ENCODE measurements at places on chromosomes 2 and 18. TPM values are rescaled to one million over a fixed set of nuclear protein-coding genes. Genes with fewer than 3 reads are reported as not detected.

FAM110C gene
- total RNA-seq, result 2.1 TPM

ADGRF3 gene
- 3.7 TPM for total RNA-seq

NAT8 gene
- total RNA-seq, result not detected

RAD51AP2 gene
- not detected for total RNA-seq

CPLX4 gene
- total RNA-seq, result not detected

SLC8A1 gene
- 1.1 TPM for total RNA-seq

WNT6 gene
- total RNA-seq, result not detected

TDRD15 gene
- not detected for total RNA-seq

TXNDC2 gene
- not detected for total RNA-seq

MYL12A gene
- total RNA-seq, result 722 TPM

SERPINB3 gene
- total RNA-seq, result not detected

L3MBTL4 gene
- total RNA-seq, result not detected

ZNG1B gene
- 45.9 TPM for total RNA-seq

DNA sequence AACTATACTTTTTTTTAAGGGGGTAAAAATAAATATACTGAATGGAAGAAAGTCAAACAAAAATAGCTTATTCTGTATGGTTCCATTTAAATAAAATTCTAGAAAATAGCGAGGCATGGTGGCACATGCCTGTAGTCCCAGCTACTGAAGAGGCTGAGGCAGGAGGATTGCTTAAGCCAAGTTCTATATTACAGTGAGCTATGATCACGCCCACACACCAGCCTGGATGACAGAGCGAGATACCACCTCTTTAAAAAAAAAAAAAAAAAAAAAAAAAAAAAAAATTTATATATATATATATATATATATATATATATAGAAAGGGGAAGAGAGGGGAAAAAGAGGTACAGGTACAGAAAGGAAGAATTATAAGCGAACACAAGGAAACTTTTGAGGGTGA lies 77.7 kb downstream of the MEMO1 start:
- no peak overlapping the region for H3K27ac ChIP-seq
- H3K4me3 ChIP-seq, result no peak overlapping the region
- peaks cover 8% of the 10 kb centered on the region for H3K36me3 ChIP-seq
- no peak for DNase-seq

GRCh38 chr2:75489721-75490120 lies 71.0 kb downstream of the EVA1A start:
- DNase-seq, result no peak
- H3K27ac ChIP-seq, result no peak overlapping the region
- H3K4me3 ChIP-seq, result no peak overlapping the region
- no peaks in the 10 kb centered on the region for H3K4me1 ChIP-seq
- no peaks in the 10 kb centered on the region for H3K36me3 ChIP-seq

DNA sequence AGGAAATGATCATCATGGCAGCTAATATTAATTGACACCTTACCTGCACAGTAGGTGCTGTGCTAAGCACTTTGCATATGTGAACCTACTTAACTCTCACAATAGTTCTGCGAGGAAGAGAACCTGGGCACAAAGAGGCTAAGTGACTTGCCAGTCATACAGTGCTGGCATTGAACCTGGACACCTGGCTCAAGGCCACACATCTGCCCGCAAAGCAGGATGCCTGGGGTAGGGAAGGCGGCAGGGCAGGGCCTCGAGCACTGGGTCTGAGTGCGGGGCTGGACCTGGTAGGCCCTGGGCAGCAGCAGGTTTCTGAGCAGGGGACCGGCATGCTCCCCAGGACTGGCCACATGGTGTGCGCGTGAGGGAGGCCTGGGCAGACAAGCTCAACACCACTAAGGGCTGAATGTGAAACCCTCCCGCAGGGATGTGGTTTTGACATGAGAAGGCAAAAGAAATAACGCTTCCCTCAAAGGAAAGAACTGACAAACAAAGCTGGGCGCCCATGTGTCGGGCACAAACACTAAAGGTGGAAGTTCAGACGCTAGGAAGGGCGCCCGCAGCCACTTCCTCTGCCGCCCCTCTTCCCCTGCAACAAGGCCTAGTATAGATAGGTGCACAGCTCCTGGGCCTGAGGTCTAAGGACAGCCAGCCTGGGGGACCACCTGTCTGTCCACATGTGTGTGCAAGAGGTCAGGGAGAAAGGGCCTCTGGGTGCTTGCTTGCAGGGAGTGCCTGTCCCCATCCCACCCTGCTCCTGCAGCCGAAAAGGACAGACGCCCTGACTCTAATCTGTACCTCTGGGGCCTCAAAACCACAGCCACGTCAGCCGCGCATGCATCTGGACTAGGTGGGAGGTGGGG lies 92.5 kb downstream of the ZFP36L2 start:
- peaks cover 98% of the 10 kb centered on the region for H3K4me1 ChIP-seq
- H3K27me3 ChIP-seq, result no peaks in the 10 kb centered on the region
- peak overlapping the region; percentile 64 for H3K4me3 ChIP-seq
- peaks cover 4% of the 10 kb centered on the region for H3K36me3 ChIP-seq
- peak; percentile 93 for DNase-seq
- peak overlapping the region; percentile 99 for H3K27ac ChIP-seq

- no peaks in the 10 kb centered on the region for H3K27me3 ChIP-seq
- no peak for DNase-seq
- no peak overlapping the region for H3K27ac ChIP-seq
- no peak overlapping the region for H3K4me3 ChIP-seq
- H3K36me3 ChIP-seq, result no peaks in the 10 kb centered on the region
- no peaks in the 10 kb centered on the region for H3K4me1 ChIP-seq
These were observed 46.1 kb downstream of the TACR1 start for GRCh38 chr2:75153221-75153620.

DNA sequence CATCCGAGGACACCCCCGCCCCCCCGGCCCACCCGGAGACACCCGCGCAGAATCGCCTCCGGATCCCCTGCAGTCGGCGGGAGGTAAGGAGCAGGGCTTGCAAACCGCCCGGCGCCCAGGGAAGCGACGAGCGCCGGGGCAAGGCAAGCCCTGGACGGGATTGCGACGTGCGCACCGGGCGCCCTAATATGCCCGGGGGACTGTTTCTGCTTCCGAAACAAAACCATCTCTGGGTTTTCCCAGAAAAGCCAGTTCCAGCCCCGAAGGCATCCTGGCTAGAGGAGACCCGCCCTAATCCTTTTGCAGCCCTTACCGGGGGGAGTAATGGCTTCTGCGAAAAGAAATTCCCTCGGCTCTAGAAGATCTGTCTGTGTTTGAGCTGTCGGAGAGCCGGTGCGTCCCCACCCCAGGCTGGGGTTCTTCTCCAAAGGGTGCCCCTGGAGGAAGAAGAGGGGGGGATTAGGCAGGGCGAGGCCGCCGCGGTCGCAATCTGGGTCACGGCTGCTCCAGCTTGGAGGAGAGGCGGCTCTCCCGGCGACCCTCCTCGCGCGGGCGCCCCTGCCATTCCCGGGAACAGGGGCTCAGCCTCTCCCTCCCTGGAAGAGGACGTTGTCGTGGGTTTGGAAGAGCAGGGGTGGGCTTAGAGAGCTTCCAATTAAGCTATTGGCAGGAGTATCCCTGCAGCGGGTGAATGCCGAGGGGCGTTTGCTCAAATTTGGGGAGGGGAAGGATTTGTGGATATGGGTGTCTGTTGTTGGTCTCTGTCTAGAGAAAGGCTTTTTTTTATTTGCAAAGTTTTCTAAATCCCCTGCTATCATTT lies 521 bp downstream of the MYCN start:
- DNase-seq, result no peak
- no peaks in the 10 kb centered on the region for H3K36me3 ChIP-seq
- H3K27me3 ChIP-seq, result peaks cover 70% of the 10 kb centered on the region

GRCh38 chr2:30809938-30810337 lies 2.7 kb upstream of the CAPN13 start:
- H3K27ac ChIP-seq, result no peak overlapping the region
- H3K4me1 ChIP-seq, result no peaks in the 10 kb centered on the region
- no peak for DNase-seq
- H3K4me3 ChIP-seq, result no peak overlapping the region

- H3K27me3 ChIP-seq, result peaks cover 2% of the 10 kb centered on the region
- H3K27ac ChIP-seq, result no peak overlapping the region
- no peak for DNase-seq
These were observed 4.2 kb downstream of the UXS1 start for GRCh38 chr2:106189764-106190468.

GRCh38 chr2:74003494-74004211 lies 18.9 kb downstream of the TET3 start:
- peaks cover 4% of the 10 kb centered on the region for H3K27me3 ChIP-seq
- no peak overlapping the region for H3K27ac ChIP-seq
- H3K4me3 ChIP-seq, result peak overlapping the region; percentile 72
- peaks cover 2% of the 10 kb centered on the region for H3K36me3 ChIP-seq
- peak; percentile 37 for DNase-seq

DNA sequence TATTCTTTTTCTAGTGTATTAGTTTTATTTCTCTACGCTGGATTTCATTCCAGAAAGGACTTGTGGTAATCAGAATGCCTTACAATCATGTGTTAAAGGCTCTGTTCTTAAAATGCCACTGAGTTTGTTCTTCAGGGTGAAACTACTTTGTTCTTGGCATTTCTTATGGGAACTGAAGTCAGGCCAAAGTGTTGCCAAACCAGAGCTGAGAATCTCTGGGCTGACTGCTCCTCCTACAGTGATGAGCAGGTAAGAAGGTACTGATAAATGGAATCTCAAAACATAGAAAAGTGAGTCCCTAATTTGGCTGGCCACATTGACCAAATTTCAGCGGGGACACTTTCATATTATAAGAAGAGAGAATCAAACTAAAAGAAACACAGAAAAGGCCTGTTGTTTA lies 55.1 kb upstream of the ZNF397 start:
- H3K4me1 ChIP-seq, result no peaks in the 10 kb centered on the region
- no peak for DNase-seq
- H3K36me3 ChIP-seq, result no peaks in the 10 kb centered on the region
- no peak overlapping the region for H3K4me3 ChIP-seq
- H3K27ac ChIP-seq, result no peak overlapping the region

- no peak overlapping the region for H3K27ac ChIP-seq
- H3K27me3 ChIP-seq, result no peaks in the 10 kb centered on the region
These were observed 1721.9 kb upstream of the SLC39A10 start for GRCh38 chr2:193935114-193935513.

GRCh38 chr2:57973621-57974186 lies 72.9 kb upstream of the VRK2 start:
- DNase-seq, result no peak
- no peaks in the 10 kb centered on the region for H3K36me3 ChIP-seq

- no peak overlapping the region for H3K27ac ChIP-seq
- no peak overlapping the region for H3K4me3 ChIP-seq
- no peak for DNase-seq
These were observed 99.6 kb downstream of the BCL11A start for GRCh38 chr2:60453872-60454271.

- no peaks in the 10 kb centered on the region for H3K27me3 ChIP-seq
- H3K4me3 ChIP-seq, result no peak overlapping the region
- peaks cover 38% of the 10 kb centered on the region for H3K4me1 ChIP-seq
These were observed 101.1 kb downstream of the ZFP36L2 start for GRCh38 chr2:43125090-43125998.

- DNase-seq, result no peak
- no peaks in the 10 kb centered on the region for H3K27me3 ChIP-seq
- no peaks in the 10 kb centered on the region for H3K4me1 ChIP-seq
- H3K27ac ChIP-seq, result no peak overlapping the region
- no peaks in the 10 kb centered on the region for H3K36me3 ChIP-seq
- no peak overlapping the region for H3K4me3 ChIP-seq
These were observed 185.4 kb upstream of the DLGAP1 start for GRCh38 chr18:4640349-4641012.

DNA sequence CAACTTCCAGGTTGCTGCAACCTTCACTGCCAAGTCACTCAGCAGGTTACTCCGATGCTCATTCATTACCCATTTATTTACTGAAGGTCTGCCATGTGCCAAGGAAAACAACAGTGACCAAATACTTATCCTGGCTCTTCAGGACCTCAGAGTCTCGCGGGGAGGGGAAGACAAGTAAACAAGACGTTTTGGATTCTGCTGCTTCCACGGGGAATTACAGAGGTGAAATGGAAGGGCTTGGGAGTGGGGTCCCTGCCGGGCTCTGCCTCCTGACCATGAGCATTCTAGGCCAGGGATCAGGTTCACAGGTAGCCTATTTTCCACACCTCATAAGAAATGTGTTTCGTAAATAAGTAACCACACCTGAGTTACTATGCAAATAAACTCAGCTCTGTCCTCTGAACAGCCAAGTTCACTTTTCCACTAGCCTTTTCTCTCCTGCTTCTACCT lies 68.1 kb downstream of the CLHC1 start:
- H3K27ac ChIP-seq, result no peak overlapping the region
- no peaks in the 10 kb centered on the region for H3K27me3 ChIP-seq
- no peak for DNase-seq
- no peaks in the 10 kb centered on the region for H3K4me1 ChIP-seq
- H3K4me3 ChIP-seq, result no peak overlapping the region
- H3K36me3 ChIP-seq, result no peaks in the 10 kb centered on the region

- H3K4me3 ChIP-seq, result no peak overlapping the region
- no peaks in the 10 kb centered on the region for H3K36me3 ChIP-seq
- no peaks in the 10 kb centered on the region for H3K4me1 ChIP-seq
- no peak overlapping the region for H3K27ac ChIP-seq
These were observed 302.9 kb downstream of the CPS1 start for GRCh38 chr2:210859314-210859713.

- DNase-seq, result peak; percentile 55
- no peaks in the 10 kb centered on the region for H3K27me3 ChIP-seq
- peak overlapping the region; percentile 29 for H3K27ac ChIP-seq
- H3K36me3 ChIP-seq, result peaks cover 42% of the 10 kb centered on the region
- H3K4me1 ChIP-seq, result peaks cover 18% of the 10 kb centered on the region
- H3K4me3 ChIP-seq, result no peak overlapping the region
These were observed 12.4 kb downstream of the ASB1 start for GRCh38 chr2:238438856-238439849.

- no peaks in the 10 kb centered on the region for H3K36me3 ChIP-seq
- no peaks in the 10 kb centered on the region for H3K4me1 ChIP-seq
- no peak overlapping the region for H3K27ac ChIP-seq
- H3K27me3 ChIP-seq, result no peaks in the 10 kb centered on the region
- no peak for DNase-seq
- no peak overlapping the region for H3K4me3 ChIP-seq
These were observed 292.6 kb downstream of the PLCL1 start for GRCh38 chr2:198096965-198097364.

GRCh38 chr2:54958717-54959371 lies 91.4 kb downstream of the RTN4 start:
- no peaks in the 10 kb centered on the region for H3K27me3 ChIP-seq
- no peak overlapping the region for H3K27ac ChIP-seq
- peaks cover 7% of the 10 kb centered on the region for H3K4me1 ChIP-seq
- H3K4me3 ChIP-seq, result no peak overlapping the region

All from activated CD8-positive, alpha-beta memory T cell treated with anti-CD3 and anti-CD28 coated beads, Interleukin-2, amount 10 ng/mL, durations not matched to agents 7 days and 5 days (primary cell).